Amniotic stem cell (primary cell): ENCODE measurements at places on chromosomes 5 and 9.

GRCh38 chr9:134983074-134983473 lies 65.4 kb upstream of the FCN1 start:
- DNase-seq: no peak

DNA sequence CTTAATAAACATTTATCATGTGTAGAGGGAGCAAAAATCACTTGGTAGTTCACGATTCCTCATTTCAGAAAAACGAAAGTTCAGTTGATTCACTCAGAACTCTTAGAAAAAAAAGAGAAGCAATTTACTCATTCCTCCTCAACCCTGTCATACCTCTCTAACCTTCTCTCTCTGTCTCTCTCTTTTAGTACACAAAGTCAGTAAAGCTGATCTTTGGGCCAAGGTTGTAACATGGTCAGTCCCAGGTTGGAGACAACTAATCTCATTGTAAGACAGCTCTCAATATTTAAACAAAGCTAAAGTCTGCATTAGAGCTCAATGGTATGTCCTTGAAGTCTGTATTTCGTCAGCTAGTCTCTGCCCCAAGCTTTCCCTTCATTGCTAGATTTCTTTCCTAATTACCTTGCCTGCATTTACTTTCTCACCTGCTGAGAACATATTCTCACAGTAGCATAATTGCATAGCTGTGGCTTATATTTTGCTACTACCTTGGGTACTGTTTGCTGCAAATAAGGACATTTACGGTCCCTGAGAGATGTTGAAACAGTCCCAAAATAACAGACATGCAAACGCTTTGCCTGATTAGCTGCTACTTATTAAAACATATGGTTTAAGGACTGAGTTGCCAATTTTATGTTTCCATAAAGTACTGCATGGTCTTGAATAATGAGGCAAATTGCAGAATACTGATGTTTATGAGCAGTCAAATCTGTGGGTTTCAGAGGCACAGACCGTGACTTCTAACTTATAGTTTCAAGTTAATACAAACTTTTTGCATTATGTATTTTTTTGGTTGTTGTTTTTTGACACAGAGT lies 138.3 kb downstream of the GPBP1 start:
- no peak for DNase-seq

- no peak for DNase-seq
These were observed 54.2 kb downstream of the WHRN start for GRCh38 chr9:114450833-114451706.

GRCh38 chr9:108386859-108387384 lies 468.9 kb downstream of the ACTL7B start:
- peak; percentile 61 for DNase-seq

DNA sequence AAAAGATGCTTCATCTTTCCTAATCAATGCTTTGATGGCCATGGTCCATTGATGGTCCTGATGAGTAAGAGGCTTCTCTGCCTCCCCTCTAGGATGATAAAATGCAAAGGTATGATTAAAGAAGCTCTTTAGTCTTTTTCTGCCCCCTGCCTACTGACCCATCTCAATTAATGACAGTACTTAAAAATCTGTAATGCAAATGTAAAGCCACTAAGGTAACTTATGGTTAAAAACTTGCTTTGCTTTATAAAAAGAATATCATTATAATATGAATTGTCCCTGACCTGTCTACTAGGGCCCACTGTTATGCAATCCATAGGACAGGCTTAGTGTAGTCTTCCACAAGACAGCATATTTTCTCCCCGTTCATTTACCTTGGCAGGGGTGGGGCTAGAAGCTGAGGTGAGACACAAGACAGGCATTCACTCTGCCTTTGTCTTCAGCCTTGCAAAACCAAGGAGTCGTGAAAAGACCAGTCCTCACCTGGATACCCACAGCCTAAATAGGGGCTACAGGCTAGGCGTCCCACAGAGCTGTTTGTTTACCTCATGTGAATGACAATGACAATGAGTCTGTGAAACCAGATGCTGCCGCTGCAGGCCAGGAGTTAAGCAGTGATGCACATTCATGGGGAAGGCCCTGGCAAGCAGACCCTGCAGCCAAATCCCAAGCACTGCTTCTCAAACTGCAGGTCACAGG lies 60.4 kb downstream of the BNC2 start:
- no peak for DNase-seq

- DNase-seq: no peak
These were observed 13.3 kb downstream of the HMMR start for GRCh38 chr5:163473635-163474243.

GRCh38 chr5:157541447-157542118 lies 34.0 kb downstream of the ADAM19 start:
- DNase-seq: no peak

DNA sequence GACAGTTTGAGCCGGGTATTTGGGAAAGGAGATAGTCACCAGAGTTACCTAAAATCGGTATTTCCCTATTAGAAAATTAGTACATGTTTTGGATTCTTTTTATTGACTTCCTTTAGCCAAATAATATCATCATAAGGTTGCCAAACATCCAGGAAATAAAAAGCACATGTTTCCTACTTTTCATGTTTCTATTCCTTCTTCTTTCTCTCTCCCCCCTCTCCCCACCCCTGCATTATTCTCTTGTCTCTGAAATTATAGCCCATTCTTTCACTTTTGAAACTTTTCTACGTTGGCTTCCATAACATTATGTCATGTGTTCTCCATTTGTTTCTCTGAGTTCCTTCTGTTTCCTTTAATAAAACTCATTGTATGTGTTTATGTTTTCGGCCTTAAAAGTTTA lies 161.9 kb downstream of the ALDH1A1 start:
- no peak for DNase-seq

- DNase-seq: no peak
These were observed 24.3 kb upstream of the ERBIN start for GRCh38 chr5:65902104-65902503.

DNA sequence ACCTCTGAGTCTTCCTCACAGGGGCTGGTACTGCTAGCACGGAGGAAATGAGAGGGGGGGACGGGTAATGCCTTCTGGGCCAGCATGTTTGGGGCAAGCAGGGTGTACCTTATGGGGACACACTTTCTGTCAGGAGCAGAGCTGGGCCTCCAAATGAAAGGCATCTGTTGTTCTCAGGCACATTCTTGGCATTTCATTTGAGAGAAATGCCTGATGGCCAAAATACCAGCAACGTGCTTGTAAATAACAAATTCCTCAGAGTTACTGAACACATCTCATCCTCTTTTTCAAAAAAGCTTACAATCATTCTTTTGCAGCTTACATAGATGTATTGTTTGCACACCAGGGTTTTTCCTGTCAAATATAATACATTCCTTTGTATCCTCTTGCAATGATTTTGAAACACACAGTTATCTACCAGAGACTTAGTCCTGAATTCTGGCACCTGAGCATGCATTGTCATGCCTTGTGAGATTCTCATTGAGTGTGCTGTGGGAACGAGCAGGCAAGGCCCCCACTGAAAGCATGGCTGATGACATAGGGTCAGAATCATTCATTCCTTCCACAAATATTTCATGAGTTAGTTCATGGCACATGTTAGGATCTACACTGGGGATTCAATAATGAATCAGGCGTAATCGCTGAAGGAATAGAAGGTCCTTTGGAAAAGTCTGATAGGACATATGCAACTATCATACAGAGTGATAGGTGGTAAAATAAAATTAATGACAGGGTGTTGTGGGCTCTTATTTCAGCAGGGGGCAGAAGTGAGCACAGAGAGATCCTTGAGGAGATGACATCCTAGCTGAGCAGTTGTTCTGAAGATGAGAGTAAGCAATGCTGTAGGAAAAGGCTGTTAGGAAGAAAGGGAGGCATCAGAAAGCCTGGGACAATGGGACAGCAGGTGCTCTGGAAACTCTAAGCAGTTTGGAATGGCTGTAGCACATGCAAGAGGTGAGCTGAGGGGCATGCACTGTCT lies 260.9 kb upstream of the TUT7 start:
- DNase-seq: no peak

GRCh38 chr5:154367101-154367500 lies 78.7 kb upstream of the SAP30L start:
- DNase-seq: no peak

GRCh38 chr5:56684159-56684558 lies 131.2 kb upstream of the MAP3K1 start:
- no peak for DNase-seq

DNA sequence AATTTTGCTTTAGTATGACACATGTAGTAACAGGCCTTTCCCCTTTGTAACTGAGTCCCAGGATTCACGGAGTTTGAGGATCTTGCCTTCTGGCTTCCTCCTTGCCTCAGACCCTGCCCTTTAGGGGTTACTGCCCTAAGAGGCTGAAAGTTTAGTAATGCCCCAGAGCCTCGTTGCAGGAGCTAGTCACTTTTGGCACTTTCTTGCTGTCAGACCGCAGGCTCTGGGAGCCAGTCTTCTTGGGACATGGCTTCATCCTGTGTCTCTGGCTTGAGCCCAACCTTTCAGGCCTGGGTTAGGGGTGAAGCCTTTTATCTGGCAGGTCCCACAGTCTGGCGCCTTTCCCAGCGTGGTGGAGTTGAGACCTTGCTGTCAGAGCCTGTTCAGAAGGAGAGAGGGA lies 185.6 kb upstream of the DMRT1 start:
- DNase-seq: no peak

GRCh38 chr5:117220730-117221129 lies 646.1 kb upstream of the SEMA6A start:
- no peak for DNase-seq

DNA sequence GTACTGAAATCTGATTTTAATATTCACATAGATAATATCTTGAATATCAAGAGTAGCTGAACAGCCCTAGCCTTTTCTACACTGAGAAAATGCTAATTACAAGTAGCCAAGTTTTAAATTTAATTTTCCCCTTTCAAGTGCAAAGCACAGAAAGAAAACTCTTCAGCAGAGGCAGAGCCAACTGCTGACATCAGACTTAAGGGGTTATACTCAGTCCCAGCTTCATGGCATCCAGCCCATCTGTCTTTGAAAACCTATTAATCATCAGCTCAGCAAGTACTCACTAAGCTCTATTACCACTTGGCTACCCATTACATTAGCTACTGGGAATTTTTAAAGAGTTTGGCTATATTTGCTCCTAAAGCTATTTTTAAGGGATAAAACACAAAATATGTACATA lies 220.5 kb downstream of the SLC12A2 start:
- DNase-seq: no peak

DNA sequence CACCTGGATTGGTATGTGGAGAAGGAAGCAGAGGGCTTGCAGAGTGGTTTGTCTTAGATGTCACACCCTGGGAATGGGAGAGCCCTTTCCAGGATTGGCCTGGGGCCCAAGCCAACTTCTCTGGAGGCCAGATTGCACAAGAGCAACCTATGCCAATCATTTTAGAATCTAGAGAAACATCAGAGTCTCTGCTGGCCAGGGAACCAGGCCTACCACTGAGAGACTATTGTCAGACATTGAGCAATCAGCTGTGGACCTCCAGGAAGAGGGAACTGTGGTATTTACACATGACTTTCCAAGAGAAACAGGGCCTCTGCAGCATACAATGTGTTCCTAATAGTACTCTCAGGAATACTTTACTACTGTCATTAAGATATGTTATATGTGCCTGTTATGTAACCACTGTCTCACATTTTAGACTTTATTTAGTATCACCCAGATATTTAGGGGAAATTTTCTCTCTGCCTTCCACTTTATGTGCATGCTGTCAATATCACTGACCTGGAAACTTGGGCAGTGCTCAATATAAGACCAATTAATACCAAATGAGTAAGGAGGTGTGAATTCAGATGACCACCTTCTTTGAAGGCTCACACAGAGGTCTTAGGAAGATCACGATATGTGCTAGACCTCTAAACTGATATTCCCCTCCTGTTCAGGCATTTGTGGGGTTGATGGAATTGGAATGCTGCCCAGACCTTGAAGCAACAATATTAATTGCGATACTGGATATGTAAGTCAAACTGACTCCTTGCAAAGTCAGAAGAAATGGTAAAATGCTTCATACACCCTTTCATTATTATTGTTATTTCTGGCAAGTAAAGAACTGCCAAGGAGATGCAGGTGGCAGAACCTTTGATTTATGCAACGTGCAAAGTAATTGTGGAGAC lies 20.5 kb upstream of the CCL28 start:
- no peak for DNase-seq

GRCh38 chr5:170161069-170161468 lies 55.4 kb downstream of the FOXI1 start:
- DNase-seq: no peak

- DNase-seq: no peak
These were observed 259.4 kb downstream of the CRB2 start for GRCh38 chr9:123615381-123615780.

GRCh38 chr9:2616692-2617377 lies 4.8 kb upstream of the VLDLR start:
- DNase-seq: no peak

- no peak for DNase-seq
These were observed 764 bp upstream of the GRIN1 start for GRCh38 chr9:137138058-137138721.

- peak; percentile 92 for DNase-seq
These were observed 157.4 kb downstream of the NR3C1 start for GRCh38 chr5:143245929-143246561.

DNA sequence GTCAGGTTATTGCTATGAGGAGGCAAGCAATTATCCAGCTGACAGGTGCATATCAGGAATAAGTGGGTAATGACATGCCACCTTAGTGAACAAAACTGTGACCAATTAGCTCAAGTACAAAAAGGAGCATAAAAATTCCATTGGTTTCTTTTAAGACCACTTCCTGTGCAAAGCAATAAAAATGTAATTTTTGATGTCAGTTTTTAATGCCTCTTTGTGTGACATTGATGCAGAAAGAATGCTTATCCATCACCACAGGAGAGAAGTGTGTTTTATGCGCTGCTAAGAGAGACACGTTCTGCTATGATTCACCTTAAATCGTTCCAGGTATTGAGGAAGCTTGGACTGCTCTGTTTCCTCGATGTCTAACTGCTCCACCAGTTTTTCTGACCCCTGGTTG lies 96.7 kb downstream of the MRPS27 start:
- DNase-seq: no peak

GRCh38 chr9:91483835-91484234 lies 60.2 kb upstream of the NFIL3 start:
- no peak for DNase-seq

- DNase-seq: no peak
These were observed 330.8 kb downstream of the KDM4C start for GRCh38 chr9:7088611-7089010.

DNA sequence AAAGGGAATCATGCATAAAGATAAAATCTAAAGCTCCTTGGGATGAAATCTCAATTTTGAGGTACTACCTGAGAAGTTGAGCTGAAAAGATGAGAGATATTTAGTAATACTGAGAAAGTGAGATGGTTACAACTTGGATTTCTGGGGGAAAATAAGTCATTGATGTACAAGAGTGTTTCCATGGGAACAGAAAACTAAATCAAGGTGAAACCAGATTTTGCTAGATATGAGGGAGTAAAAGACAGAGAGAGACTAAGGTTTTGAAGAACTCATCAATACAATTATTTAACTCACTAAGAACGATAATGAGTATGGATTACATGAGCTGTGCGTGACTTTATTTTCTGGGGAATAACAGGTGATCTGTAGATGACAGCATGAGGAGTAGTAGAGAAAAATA lies 10.2 kb upstream of the ST8SIA4 start:
- DNase-seq: no peak

DNA sequence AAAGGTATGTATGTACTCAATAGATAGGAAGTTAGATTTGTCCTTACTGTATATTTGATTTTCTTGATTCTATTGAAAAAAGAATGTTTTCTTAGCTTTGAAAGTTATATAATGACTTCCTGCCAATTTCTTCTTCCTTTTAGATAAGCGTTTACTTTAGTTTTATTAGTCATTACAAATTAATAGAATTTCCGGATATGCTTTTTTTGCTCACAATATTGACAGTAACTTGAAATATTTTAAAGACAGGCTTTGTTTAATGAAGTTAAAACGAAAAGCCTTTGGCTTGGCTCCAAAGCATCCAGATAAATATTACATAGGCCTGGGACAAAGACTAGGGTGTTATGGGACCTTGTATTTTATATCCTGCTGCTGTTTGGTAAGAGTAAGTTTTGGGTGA lies 49.5 kb downstream of the CWC27 start:
- no peak for DNase-seq
